ENCODE measurements at places on chromosomes 11 and 22.

DNA sequence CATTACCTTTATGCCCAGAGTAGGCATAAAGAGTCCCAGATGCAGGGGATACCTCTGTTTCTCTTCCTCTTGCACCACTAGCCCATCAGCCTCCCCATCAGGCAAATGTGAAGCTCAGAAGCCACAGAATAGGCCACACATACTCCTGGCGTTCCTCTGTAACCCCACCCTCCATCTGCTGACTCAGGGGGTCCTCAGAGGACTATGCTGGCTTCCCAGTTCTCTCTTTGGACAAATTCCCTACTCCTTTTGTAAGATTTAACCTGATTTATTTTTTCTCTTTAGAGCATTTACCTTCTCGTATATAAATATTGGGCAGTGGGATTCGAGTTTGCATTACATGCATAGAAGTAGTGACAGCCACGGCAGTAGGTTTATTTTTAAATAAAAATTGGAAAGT lies 262.3 kb upstream of the CADM1 start:
- no peak for DNase-seq

DNA sequence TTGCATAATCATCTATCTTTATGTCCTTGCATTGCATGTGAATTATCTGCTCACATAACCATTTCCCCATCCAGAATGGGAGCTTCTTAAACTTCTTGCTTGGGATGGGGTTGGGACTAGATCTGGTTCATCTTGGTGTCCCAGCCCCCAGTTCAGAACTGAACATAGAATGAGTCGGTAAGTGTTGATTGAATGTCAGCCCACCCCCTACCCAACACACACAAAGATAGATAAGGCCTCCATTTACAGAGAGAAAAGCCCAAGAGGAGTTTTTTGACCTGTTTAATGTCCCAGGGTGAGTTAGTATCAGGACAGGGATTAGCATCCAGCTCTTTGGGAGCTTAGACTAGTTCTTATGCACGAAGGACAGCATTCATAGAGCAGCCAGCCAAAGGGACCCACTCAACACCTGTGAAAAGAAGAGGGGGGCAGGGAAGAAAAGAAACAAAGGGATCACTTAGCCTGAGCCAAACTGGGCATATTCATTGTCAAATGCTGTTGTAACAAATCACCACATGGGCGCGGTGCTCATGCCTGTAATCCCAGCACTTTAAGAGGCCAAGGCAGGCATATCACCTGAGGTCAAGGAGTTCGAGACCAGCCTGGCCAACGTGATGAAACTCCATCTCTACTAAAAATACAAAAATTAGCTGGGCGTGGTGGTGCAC lies 57.4 kb downstream of the CHRDL2 start:
- DNase-seq = no peak

- DNase-seq = peak; percentile 59
Observed at GRCh38 chr11:43419460-43419859, 60.7 kb downstream of the TTC17 start.

GRCh38 chr22:32336771-32337424 lies 20.8 kb upstream of the RFPL3 start:
- no peak for DNase-seq

- no peak for DNase-seq
Observed at GRCh38 chr11:118618115-118618990, 10.9 kb downstream of the PHLDB1 start.

- peak; percentile 57 for DNase-seq
Observed at GRCh38 chr11:95092549-95093324, 3.1 kb downstream of the ENDOD1 start.

DNA sequence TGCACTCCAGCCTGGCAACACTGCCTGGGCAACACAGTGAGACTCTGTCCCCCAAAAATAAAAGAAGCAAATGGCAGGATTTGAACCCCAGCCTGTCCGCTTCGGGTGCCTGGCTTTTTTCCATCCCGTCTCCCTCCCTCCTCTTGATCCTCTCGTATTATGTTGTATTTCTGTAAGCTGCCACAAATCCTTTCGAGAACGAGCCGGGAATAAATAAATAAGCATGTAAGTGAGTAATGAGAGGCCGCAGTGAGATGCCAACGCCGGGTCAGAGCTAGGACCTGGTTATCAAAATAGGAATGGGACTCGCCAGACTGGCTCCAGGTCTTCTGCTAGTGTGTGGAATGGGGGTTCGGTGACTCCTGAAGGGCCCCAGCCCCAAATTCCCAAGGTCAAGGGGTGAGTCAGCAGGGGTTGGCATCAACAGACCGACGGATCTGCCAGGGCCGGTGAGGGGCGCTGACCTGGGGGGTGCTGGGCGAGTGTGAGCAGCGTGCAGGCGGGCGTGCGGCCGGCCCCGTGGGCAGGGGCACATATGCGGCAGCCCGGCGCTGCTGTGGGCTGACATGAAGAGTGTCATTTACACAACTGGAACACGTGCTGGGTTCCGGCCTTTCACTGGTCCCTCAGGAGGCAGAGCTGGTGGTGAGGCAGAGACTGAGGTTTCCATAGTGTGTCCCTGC lies 47.8 kb downstream of the FLRT1 start:
- no peak for DNase-seq

- DNase-seq = no peak
Observed at GRCh38 chr11:100484948-100485347, 202.1 kb upstream of the ARHGAP42 start.

GRCh38 chr11:30462421-30462820 lies 123.7 kb downstream of the MPPED2 start:
- no peak for DNase-seq

GRCh38 chr11:67202028-67202427 lies 64.2 kb upstream of the GRK2 start:
- DNase-seq = no peak
